ENCODE measurements at places on chromosomes 2 and 18.
A peak's percentile ranks its signal among the peaks of the same experiment; 100 is the strongest.

DNA sequence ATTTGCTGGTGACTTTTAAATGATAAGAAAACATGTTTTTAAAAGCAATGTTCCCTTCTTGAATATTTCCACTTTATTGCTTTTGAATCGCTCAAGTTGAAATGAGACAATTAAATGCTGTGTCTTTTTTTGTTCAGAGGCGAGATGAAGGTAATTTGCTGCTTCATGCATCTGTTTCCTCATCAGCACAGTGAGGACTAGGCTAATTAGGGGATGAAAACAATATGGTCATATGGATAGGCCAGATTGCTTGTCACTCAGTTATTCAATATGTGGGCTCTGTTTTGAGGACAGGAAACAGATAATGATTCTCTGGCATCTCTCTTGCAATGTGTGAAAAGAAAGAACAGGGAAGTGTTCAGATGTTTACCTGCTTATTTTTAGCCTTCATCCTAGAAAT, 61.0 kb downstream of the ERBB4 start:
- DNase-seq, result no peak

- no peak for DNase-seq
These were observed 599.5 kb upstream of the SYT4 start for GRCh38 chr18:43876748-43877147.

- DNase-seq, result no peak
These were observed 65.0 kb upstream of the OTOF start for GRCh38 chr2:26542676-26543505.

GRCh38 chr2:27170581-27171337, 22.0 kb downstream of the TCF23 start:
- no peak for DNase-seq

- no peak for DNase-seq
These were observed 17.2 kb upstream of the HK2 start for GRCh38 chr2:74816540-74817303.

DNA sequence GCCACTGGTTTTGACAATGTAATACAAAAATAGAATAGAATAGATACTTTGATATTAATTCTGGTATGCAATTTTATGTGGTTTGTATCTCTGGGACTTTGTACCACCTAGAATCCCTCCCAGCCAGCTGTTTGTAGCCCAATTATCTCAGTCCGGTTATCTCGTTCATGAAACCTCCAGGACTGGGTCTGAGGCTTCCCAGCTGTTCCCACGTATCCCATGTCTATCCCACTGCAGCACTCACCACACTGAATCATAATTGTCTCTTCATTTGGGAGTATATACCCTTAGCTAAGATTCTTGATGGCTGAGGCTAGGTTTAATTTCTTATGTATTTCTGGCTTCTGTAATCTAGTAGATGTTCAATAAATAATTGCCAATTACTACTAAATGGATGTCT, 104.4 kb upstream of the MAPRE2 start:
- DNase-seq, result no peak

GRCh38 chr18:79617511-79618500, 61.8 kb upstream of the CTDP1 start:
- no peak for DNase-seq

DNA sequence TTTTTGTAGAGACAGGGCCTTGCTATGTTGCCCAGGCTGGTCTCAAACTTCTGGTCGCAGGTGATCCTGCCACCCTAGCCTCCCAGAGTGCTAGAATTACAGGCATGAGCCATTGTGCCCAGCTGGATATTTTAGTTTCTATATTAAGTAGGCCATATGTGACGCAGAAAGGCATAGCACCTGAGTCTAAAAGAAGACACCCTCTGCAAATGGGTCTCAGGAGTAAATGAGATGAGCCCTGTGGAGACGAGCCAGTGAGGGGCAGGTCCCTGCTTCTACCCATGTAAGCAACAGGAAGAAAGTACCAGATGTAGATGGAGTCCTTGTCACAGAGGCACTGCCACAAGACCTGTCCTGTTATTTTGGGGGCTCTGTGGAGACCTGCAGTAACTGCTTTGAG, 322.4 kb downstream of the PTPRM start:
- no peak for DNase-seq

DNA sequence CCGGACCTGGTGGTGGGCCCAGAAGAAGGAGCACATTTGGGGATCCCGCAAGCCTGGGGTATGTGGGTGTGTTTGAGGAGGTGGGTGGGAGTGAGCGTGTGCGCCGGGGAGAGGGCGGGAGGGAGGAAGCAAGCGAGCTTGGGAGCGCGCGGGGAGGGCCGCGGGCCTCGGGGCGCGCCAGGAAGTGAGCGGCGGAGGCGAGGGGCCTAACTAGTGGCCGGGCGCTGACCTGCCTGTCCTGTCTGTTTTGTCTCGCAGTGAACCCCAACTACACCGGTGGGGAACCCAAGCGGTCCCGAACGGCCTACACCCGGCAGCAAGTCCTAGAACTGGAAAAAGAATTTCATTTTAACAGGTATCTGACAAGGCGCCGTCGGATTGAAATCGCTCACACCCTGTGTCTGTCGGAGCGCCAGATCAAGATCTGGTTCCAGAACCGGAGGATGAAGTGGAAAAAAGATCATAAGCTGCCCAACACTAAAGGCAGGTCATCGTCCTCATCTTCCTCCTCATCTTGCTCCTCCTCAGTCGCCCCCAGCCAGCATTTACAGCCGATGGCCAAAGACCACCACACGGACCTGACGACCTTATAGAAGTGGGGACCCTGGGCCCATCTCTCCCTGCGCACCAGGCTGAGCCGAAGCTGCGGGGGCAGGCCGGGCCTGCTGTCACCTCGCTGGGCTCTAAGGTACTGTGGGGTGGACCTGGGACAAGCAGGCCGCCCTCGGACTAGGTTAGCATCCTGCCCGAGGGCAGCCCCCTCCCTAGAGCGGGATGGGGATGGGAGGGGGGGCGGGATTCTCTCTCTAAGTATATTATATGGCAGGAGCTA, 1.2 kb downstream of the HOXD4 start:
- no peak for DNase-seq

- no peak for DNase-seq
These were observed 286.2 kb upstream of the VRK2 start for GRCh38 chr2:57760381-57760801.

DNA sequence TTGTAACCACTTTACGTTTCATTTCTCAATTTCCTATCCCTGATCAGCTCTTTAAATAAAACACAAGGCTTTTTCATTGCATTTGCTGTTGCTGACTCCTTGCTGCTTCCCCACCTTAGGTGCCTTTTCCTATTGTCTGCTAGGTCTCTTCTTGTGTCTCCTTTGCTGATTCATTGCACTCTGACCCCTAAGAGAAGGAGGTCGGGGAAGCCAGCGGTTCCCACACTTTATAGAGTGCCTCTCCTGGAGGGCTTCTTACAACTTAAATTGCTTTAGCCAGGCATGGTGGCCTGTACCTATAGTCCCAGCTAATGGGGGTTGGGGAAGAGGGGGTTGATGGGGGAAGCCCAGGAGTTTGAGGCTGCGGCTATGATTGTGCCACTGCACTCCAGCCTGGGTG, 495.0 kb downstream of the DLGAP1 start:
- DNase-seq, result no peak

GRCh38 chr18:41618147-41618546, 336.9 kb upstream of the PIK3C3 start:
- no peak for DNase-seq

DNA sequence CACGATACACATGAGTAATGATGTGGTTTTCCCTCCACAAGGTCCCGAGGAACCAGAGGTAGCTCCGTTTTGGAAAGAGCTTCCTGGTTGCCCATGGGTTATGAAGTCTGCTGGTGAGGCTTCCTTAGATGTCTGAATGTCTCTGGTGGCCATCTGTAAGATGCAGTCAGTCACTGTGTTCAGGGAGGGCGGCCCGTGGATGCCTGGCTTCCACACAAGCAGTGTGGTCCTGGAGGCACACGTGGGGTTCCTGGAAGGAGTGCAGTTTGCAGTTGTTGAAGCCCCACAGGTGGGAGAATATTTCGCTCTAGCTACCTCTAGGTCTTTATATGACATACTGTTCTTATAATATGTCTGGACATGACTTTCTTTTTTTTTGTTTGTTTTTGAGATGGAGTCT, 209.0 kb downstream of the FAM210A start:
- DNase-seq, result no peak

- DNase-seq, result no peak
These were observed 5.6 kb downstream of the FOSL2 start for GRCh38 chr2:28398101-28398834.

DNA sequence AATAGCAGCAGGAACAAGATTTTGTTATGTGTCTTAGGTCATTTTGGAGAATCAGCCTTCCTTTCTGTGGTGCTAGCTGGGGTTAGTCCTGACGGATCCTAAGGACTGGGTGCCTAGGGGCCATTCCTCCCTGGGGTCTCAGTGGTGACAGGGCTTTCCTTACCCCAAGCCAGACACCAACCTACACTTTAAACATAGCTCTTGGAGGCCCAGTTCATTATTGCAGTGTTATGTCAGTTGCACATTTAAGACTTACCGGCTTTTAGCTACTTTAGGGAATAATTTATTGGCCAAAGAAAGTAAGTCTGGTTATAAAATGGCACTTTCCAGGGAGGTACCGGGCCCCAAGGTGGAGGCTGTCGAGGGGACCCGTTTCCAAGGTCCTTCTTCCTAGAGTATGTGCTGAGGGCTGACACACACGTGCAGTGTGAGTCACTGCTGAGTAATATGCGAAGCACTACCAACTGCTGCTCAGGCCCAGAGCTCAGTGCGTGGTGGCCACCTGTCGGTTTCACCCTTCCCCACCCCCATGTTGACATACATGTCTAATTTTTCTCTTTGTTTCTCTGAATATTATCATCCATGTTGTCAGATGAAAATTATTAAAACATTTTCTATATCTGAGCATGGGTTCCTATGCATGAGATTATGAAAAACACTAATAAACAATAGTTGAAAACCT, 37.0 kb upstream of the GRHL1 start:
- DNase-seq, result no peak

DNA sequence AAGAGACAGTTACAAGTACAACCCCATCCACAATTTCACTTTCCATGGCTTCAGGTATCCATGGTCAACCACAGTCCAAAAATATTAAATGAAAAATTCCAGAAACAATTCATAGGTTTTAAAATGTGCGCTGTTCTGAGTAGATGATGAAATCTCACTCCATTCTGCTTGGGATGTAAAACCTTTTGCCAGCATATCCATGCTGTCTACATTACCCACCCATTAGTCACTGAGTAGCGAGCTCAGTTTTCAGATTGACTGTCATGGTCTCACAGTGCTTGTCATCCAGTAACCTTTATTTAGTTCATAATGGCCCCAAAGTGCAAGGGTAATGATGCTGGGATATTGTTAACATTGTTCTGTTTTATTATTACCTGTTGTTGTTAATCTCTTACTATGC, 40.5 kb downstream of the SMAD4 start:
- DNase-seq, result peak; percentile 69

GRCh38 chr18:49911427-49911826, 98.1 kb upstream of the ACAA2 start:
- no peak for DNase-seq

GRCh38 chr2:198214114-198214596, 409.8 kb downstream of the PLCL1 start:
- DNase-seq, result no peak

Measured in AG04449 (cell line).